ENCODE measurements at places on chromosomes 13 and 19. TPM values are rescaled to one million over a fixed set of nuclear protein-coding genes. Genes with fewer than 3 reads are reported as not detected.

The CEACAM7 gene
- 3.7 TPM for total RNA-seq

DNA sequence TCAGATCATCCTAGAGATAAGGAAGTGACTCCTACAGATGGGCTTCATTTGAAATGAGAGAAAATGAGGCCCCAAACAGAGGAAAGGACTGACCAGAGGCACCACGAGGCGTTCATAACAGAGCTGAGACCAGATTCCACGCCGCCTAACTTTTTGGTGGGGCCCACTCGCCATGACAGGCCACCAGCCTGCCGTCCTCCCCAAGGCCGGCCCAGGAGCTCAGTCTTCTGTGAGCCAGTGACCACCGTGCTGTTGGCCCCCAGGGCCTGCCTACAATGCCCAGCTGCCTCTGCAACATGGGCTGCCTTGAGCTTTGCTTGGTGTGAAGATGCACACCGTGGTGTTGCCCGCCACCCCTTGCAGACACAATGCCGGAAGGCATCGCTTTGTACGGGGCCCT is 40.5 kb downstream of the TSHZ3 start:
- DNase-seq = no peak

- DNase-seq = no peak
Measured at GRCh38 chr13:42539670-42540069, 34.3 kb upstream of the TNFSF11 start.

- peak; percentile 94 for DNase-seq
Measured at GRCh38 chr13:113928685-113929627, 44.9 kb downstream of the C13orf46 start.

The LRG1 gene
- 9.9 TPM for total RNA-seq

The LRCH1 gene
- 34.3 TPM for total RNA-seq

GRCh38 chr13:39881887-39882286 is 226.4 kb downstream of the COG6 start:
- no peak for DNase-seq

GRCh38 chr19:7288977-7289376 is 5.2 kb downstream of the INSR start:
- no peak for DNase-seq

GRCh38 chr19:48398375-48399235 is 5.1 kb downstream of the GRIN2D start:
- peak; percentile 94 for DNase-seq

GRCh38 chr13:28408235-28408848 is 86.6 kb downstream of the FLT1 start:
- peak; percentile 56 for DNase-seq

The GRK1 gene
- not detected for total RNA-seq
